ENCODE measurements at places on chromosomes 12 and 14. TPM values are rescaled to one million over a fixed set of nuclear protein-coding genes. Genes with fewer than 3 reads are reported as not detected.

Gene CCDC175
- polyA plus RNA-seq, result not detected

Gene VDR
- 10.8 TPM for polyA plus RNA-seq

Gene LALBA
- polyA plus RNA-seq, result not detected

Gene TMPRSS12
- not detected for polyA plus RNA-seq

Gene MTRFR
- polyA plus RNA-seq, result 10.6 TPM

Gene C1R
- 30.8 TPM for polyA plus RNA-seq

Gene FBXW8
- 3.7 TPM for polyA plus RNA-seq

Gene PLCZ1
- polyA plus RNA-seq, result not detected

Gene NEUROD4
- not detected for polyA plus RNA-seq

Gene CLEC14A
- 3.0 TPM for polyA plus RNA-seq

Gene EFS
- polyA plus RNA-seq, result 23.1 TPM

Gene NPFF
- polyA plus RNA-seq, result not detected

Gene SLC22A17
- polyA plus RNA-seq, result 4.7 TPM

Gene PPHLN1
- polyA plus RNA-seq, result 15.0 TPM

Gene COQ10A
- 5.5 TPM for polyA plus RNA-seq
